Stimulated activated naive CD8-positive, alpha-beta T cell treated with anti-CD3 and anti-CD28 coated beads, Interleukin-15, amount 100 ng/mL, for 72 hours (primary cell): ENCODE measurements at places on chromosomes 7 and 10.
A peak's percentile ranks its signal among the peaks of the same experiment; 100 is the strongest.

GRCh38 chr7:155625557-155625956 lies 18.9 kb upstream of the RBM33 start:
- no peak for DNase-seq

- DNase-seq = no peak
Observed at GRCh38 chr7:94183289-94183749, 179.2 kb upstream of the BET1 start.

- DNase-seq = no peak
Observed at GRCh38 chr7:38584443-38585210, 46.5 kb downstream of the AMPH start.

DNA sequence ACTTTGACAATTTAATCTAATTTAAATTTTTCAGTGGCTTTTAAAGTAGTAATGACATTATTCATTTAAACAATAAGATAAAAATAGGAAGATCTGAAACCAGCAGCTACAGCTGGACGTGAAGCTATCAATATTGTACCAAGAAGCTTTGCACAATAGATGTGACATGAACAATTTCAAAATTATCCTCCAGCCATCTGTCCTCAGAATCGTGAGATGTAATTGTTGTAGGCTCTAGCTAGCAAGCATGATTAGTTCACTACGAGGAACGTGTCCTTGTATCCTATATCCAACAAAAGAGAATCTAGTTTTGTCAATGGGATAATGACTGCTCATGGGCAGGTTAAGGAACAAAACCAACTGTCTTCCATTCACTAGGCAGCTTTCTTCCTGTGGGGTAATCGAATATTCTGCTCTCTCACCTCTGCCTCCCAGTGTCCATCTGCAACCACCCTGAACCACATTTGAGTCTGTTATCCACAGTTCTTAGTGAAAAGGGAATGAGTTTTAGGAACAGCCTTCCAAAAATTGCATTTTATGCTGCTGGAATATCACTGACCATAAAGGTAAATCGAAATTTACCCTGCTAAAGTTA lies 247.3 kb downstream of the PARD3 start:
- no peak for DNase-seq

DNA sequence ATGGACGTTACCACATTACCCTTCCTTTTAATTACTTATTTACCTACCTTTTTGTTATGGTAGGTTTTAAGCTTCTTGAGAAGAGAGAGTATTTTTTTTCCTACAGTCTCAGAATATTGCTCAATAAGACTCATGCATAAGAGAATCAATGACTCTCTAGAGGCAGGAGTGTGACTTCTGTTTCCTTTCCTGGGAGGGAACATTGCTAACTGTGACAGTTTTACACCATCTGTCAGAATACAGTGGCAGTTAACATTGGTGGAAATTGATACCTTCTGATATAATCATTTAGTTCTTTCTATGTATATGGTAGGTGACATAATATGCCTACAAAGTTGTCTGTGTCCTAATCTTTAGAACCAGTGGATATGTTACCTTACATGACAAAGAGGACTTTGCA lies 348.7 kb upstream of the POT1 start:
- DNase-seq = no peak

DNA sequence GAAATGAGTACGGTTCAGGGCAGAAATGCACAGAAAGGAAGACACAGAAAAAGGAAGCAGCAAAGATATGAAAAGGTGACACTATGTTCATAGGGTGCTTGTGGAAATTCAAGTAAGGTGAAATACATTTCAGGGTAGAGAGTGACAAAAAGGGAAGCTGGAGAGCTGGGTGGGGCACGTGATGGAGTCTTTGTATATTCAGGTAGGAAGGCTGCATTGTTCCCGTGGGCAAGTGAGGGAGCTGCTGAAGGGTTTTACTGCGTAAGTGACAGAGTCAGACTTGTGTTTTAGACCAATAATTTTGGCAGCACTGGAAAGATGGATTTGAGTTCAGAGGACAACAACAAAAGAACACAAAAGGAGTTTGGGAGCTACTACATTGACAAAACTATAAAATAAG lies 35.3 kb upstream of the ANK3 start:
- no peak for DNase-seq

GRCh38 chr10:71852355-71852937 lies 1.4 kb upstream of the PSAP start:
- DNase-seq = no peak

DNA sequence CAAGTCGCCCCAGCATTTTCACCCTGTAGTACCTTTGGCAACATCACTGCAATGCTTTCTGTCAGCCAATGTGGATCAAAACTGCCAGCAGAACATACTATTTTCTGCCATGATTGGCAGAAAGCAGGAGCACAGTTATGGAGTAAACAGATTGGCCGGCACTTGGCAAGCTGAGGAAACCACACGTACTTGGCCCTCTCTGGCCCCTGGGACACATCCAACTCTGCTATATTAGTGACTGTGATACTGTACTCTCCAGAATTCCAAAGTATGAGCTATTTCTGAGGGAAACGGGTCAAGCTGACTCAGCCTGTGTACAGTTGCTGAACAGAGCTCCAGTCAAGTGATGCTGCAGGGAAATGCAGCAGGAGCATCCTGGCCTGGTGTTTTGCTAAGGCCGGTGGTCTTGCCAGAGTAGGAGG lies 39.8 kb upstream of the LANCL2 start:
- no peak for DNase-seq

GRCh38 chr7:133135451-133135850 lies 53.6 kb upstream of the CHCHD3 start:
- DNase-seq = no peak

DNA sequence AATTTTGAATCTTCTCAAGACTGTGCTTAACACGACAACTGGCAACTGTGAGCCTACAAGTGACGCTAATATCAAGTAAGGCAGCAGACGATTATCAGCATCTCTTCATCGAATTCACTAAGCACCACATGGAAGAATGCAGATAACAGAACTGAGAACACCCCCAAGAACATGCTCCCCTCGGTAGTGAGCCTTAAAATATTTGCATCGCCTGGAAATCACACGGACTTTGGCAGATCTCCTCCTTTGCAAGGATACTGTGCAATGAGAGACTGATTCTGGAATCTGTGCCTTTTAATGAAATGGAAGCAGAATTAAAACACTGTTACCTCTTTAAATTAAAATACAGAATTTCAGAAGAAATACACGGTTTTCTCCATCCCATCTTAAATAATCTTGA lies 38.2 kb upstream of the NEBL start:
- no peak for DNase-seq

GRCh38 chr10:55305285-55305684 lies 504.3 kb upstream of the PCDH15 start:
- DNase-seq = no peak

DNA sequence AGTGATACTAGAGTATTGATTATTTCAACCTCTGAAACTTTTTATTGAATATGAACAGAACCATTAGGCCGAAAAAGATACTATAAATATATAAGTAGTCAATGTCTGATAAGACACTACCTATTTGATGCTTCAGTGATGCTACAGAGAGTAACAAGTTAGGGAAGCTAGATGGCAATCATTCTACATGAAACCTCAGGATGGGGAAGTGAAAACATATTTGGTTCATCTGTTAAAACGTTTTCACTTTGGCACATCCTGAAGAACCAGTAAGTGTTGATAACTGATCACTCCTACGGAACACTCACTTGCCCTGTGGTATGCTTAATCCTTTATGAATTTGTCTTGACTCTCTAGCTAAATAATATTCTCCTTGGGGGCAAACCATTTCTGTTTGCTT lies 1064.9 kb downstream of the NXPH1 start:
- no peak for DNase-seq

DNA sequence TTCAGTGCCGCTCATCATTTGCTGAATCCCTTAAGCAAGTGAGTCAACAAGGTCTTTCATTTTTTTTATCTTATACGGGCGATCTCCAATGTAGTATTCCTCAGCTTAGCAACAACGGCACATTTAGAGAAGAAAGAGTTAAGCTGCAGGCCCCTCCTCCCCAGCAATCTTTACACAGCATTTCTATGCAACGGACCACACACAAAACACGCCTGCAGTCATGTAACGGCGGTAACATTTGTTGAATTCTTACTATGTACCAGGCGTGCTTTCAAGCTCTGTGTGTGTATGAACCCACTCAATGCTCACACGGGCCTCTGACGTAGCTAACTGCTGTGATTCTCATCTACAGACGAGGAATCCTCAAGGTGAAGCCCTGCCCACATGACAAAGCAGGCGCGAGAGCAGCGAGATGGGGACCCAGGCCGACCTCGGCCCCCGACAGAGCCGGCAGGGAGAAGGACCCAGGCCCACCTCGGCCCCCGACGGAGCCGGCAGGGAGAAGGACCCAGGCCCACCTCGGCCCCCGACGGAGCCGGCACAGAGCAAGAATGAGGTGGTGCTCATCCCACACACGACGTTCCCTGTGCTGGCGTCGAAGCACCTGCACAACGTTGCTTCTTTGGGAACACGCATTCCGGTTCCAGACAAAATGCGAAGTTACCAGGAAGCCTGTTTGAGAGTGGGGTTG lies 240.7 kb downstream of the ZMYND11 start:
- no peak for DNase-seq

GRCh38 chr10:128541926-128542475 lies 415.8 kb upstream of the MKI67 start:
- DNase-seq = no peak

- DNase-seq = no peak
Observed at GRCh38 chr10:49269523-49269922, 29.4 kb upstream of the C10orf71 start.

DNA sequence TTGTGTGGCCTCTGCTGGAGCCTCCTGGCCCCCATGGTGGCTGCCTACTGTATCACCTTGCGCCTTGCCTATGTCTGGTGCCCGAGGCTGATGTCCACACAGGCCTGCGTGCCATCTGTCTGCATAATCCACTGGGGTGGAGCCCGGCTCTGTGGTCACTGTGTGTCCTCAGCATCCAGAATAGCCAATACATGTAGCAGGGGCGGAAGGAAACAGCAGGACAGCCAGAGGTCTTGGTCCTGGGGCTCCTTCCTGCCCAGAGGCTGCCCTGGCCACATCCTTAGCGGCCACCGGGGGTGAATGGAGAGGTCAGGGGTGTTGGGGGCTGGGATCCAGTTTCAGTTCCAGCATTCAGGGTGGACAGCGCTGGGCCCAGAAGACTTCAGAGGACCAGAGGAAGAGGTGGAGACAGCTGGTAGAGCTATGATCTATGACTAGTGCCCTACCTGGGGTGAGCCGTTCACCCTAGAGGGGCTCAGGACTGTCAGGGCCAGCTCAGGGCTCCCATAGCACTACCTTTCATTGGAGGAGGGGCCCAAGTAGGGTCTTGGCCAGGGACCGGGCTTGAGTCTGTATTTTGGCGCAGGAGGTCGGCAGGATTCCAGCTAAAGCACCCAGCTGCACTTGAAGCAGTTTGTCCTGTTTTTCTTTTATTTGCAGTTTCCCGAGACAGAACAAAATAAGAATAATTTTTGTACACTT lies 15.9 kb downstream of the YKT6 start:
- no peak for DNase-seq

- peak; percentile 35 for DNase-seq
Observed at GRCh38 chr7:44748948-44749731, 493 bp downstream of the ZMIZ2 start.

- DNase-seq = no peak
Observed at GRCh38 chr7:25864511-25864910, 287.5 kb upstream of the NFE2L3 start.

GRCh38 chr7:64993901-64994300 lies 3.1 kb upstream of the ZNF117 start:
- DNase-seq = no peak

DNA sequence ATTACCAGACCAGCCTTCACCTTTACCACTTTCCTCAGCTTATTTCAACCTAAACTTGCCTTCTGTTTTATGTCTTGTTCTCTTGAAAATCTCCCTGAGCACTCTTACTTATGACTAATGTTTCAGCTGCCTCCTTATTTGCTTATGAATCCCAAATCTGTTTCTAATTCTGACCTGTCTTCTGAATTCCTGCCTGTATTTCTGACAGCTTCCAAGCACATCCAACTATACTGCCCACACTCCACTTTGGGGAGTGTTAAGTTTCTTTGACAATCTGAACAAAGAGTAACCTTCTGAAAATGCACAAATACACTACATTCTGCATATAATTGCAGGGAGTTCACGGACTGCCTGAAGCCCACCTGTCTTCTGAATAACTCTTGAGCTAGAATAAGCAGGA lies 48.7 kb downstream of the ARMC3 start:
- no peak for DNase-seq

- DNase-seq = no peak
Observed at GRCh38 chr10:38209332-38209731, 115.2 kb downstream of the ZNF37A start.
